RPMI7951 (cell line): ENCODE measurements at places on chromosomes 12 and 14. TPM values are rescaled to one million over a fixed set of nuclear protein-coding genes. Genes with fewer than 3 reads are reported as not detected.

The RAPGEF3 gene
- 0.48 and 0.88 TPM in 2 replicates for total RNA-seq

The RTN1 gene
- total RNA-seq, result not detected in 2 replicates

The FRMD6 gene
- total RNA-seq, result 98.9 and 127 TPM in 2 replicates

The CLEC9A gene
- total RNA-seq, result not detected in 2 replicates

The TPPP2 gene
- not detected in 2 replicates for total RNA-seq

The ANHX gene
- total RNA-seq, result not detected in 2 replicates

The CYP27B1 gene
- 1.1 and 1.2 TPM in 2 replicates for total RNA-seq

The DDN gene
- total RNA-seq, result not detected in 2 replicates

GRCh38 chr14:54300881-54301280, 95.9 kb upstream of the CDKN3 start:
- DNase-seq, result no peak

GRCh38 chr12:124837958-124838803, 25.5 kb downstream of the SCARB1 start:
- DNase-seq, result peak; percentile 100

DNA sequence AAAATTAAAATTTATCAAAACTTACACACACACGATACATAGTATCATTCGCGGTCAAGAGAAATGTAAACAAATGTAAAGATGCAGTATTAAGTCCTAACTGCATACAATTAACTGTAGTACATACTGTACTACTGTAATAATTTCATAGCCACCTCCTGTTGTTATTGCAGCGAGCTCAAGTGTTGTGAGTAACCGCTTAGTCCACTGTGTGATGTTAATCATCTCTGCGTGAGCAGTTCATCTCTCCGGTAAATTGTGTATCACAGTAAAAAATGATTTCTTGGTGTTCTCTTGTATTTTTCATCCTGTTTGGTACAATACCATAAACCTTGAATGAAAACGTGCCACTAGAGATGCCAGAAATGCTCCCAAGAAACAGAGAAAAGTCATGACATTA, 6.5 kb downstream of the EPS8 start:
- DNase-seq, result no peak

- DNase-seq, result peak; percentile 76
These were observed 26.8 kb upstream of the CLIP1 start for GRCh38 chr12:122449317-122449716.

DNA sequence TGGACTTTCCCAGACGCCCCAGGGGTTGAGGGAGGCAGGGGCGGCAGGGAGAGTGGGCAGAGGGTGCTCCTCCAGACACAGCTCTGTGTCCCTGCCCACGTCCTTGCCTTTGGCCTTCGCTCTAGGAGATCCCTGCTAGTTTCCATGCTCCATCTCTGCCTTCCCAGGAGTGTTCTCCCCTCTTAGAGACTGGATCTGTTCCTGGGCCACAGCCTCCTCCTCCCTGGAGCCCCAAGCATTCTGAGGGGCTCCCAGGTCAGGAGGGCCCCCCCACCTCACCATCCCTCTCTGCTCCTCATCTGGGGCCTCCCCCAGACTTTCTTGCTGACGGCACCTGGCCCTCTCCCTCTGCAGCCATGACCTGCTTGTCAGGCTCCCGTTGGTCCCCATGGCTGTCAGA, 216.0 kb upstream of the FKBP4 start:
- DNase-seq, result no peak

GRCh38 chr12:71524626-71525025, 85.0 kb downstream of the LGR5 start:
- no peak for DNase-seq

GRCh38 chr12:57754411-57755193, at the start of gene MARCHF9:
Gene MARCHF9 (plus strand): TSS chr12:57755103. CDS start chr12:57755529, 426 bp downstream.
- no peak for DNase-seq

GRCh38 chr12:98803468-98804209, 158.5 kb downstream of the APAF1 start:
- DNase-seq, result peak; percentile 3

GRCh38 chr12:56118688-56119357, 757 bp downstream of the ZC3H10 start:
- no peak for DNase-seq

DNA sequence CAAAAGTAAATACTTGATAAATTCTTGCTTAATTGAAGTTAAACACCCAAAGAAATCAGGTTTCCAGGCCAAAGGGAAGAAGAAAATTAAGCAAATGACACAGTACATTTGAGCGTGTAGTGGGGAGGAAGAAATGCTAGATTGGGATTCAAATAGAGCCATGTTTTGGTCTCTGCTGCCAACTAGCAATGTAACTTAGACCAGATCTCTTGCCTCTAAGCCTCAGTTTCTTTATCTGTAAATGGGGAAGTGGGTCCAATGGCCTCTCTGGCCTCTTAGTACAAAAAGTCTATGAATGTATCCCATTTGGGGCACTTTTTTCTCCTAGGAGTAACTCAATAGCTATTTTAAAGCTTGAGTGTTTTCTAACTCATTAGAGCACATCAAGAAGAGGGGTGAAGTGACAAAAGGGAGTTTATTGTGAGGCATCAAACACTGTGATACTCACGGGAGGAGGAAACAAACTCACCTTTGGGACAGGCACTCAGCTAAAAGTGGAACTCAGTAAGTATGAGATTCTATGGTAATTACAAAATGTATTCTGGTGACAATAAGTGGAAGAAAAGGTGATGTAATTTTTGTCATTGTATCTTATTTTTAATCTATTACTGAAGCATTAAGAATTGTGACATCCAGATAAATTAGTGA, 55.8 kb downstream of the DAD1 start:
- no peak for DNase-seq

DNA sequence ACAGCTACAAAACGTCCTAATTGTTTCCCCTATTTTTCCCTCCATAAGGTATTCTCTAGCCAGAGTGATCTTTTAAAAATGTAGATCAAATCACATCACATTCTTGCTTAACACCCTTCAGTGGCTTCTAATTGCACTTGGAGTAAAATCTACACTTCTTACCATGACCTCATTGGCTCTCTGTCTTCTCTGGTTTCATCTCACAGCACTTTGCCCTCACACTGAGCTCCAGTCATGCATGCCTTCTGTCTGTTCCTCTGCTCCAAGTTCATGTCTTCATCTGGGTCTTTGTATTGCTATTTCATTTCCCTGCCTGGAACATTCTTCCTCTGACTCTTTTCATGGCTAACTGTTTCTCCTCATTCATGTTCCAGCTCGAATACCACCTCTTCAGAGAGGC, 220.4 kb upstream of the GARIN6 start:
- DNase-seq, result no peak

DNA sequence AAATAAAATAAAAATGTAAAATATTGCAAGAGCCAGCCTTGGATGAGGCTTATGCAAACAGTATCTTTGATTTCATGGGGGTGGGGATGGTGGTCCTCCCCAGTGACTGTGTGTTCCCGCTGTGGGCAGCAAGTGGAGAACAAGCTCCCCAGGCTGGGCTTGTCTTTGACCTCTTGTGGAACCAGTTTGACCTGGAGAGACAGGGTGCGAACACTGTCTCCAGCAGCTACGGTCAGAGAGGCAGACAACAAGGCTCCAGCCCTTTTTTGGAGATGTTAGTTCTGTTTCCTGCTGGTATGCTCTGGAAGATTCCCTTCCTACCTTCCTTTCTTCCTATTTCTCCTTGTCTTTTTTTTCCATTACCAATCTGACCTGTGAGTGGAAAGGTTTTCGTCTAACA, 21.8 kb upstream of the WSCD2 start:
- DNase-seq, result no peak

DNA sequence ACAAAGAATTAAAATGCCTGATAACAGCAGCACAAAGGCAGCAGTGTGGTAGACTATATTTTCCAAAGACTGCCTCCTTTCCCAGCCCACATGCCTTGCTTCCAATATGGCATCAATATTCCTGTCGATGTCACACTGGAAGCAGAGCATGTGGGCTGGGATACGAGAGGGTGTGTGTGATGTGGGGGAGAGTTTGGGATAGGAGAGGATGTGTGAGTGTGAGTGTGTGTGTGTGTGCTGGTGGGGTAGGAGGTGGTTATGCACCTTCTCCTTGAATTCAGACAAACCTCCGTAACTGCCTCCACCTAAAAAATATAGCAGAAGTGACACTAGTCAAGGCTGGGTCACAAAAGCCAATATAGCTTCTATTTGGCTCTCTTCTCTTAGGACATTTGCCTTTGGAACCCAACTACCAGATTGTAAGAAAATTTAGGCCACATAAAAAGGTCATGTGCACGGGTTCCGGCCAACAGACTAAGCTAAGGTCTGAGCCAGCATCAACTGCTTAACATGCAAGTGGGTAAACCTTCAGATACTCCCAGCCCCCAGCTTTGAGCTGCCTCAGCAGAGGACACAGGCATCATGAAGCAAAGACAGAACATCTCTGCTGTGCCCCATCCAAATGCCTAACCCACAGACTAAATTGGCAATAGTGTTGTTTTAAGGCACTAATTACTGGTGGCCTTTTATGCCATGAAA, 29.5 kb downstream of the SPPL3 start:
- DNase-seq, result no peak

DNA sequence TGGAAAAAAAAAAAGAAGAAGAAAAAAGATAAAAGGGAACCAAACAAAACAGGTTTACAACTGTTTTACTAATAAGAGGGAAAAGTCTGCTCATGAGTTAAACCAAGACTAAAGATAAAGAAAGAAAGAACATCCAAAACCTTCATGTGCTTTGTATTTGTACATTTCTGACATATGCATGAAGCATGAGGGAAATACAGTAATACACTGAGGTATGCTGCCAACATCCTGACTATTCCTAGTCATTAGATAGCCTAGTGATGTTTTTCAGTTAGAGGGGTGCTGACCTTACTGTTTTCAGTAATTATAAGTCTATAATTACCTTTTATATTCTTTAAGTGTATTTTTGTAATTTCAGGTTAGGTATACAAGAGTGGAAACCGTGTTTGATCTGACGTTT, 793.3 kb downstream of the DIO2 start:
- no peak for DNase-seq

DNA sequence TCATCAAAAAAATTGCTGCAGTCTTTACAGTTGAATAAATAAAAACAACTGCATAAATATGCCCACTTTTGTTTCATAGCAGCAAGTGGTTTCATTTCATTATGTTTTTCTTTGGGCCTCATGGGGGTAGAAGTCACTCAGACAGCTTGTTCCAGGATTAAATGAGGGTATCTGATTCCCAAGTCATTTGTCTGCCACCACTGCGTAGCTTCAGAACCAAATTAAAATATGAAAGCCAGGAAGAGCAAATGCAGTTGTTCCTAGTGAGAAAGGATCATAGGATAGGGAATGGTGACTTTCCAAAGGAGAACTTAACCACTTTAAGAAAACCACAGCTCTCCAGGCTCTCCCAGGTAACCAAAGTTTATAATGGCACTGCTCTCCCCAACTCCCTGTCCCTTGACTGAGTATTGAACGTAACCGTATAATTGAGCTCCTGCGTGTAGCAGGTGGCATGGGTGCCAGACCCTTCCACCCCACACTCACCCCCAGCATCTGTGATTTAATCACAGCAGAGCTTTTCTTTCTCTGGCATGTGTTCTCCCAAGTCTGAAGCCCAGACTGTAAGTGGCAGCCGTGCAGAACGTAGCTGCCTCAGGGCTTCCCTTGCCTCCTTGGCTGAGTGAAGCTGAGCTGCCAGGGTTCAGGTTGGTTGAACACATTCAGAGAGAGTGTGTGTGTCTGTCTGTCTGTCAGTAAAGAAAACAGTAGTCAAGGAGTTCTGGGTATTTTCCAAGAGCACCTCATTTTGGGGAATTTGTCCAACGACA, 11.3 kb upstream of the KCNH3 start:
- DNase-seq, result no peak

DNA sequence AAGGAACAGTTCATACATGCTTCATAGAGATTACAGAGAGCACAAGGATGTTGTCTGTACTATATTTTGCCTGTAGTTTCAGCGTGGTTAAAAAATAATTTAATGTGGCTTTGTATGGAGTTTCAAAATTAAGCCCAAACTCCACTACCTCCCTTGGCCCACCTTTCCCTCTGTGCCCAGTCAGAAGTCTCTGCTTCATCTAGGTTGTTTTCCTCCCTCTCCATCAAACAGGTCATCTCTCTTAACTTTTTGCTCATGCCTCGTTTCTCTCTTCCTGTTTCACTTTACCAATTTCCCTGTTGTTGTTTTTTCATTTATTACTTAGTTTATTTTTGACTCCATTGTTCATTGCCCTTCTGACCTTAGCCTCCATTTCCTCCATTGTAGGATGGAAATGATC, 94.9 kb upstream of the NEDD1 start:
- no peak for DNase-seq

DNA sequence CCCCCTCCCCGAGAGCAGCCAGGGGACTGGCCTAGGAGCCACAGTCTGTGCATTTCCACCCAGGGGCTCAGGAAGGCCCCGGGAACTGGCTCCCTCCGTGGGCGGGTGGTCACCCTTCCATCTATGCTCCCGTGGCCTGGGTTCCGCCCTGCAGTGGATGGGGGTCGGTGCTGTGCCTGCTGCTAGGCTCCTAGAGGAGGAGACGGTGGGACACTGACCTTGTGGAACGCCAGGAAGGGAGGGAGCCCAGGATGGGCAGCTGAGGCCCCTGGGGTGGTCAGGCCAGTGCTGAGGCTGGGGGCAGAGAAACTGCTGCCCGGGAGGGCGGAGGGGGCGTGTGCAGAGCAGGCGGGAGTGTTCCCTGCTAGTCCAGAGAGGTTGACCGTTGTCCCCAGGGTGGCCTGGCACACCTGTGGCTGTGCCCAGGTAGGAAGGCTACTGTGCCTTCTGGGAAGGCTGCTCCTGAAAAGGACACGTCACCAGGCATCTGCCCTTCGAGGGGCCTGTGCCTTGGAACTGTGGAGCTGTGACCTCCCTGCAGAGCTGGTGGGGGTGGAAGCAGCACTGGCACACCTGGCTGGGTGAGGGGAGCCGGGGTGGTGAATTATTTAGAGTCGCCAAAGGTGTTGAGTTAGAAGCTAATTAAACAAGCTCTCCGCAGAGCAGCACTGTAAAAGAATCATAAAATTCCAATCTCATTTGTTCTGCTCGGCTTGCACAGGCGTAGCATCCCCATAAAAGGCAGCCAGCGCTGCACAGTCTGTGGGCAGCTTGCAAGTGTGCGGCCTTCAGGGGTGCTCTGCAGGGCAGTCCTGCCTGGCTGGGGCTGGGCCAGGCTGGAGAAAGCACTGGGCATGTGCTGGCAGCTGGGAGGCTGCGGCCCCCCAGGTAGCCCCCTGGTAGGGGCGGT, 145.1 kb downstream of the KIF26A start:
- DNase-seq, result no peak

GRCh38 chr12:58711974-58712373, 208.3 kb downstream of the LRIG3 start:
- peak; percentile 45 for DNase-seq
